Eye (tissue), 1 donor: ENCODE measurements at places on chromosomes 1 and 21.

GRCh38 chr1:29920316-29920715 lies 684.0 kb downstream of the PTPRU start:
- DNase-seq, result no peak

DNA sequence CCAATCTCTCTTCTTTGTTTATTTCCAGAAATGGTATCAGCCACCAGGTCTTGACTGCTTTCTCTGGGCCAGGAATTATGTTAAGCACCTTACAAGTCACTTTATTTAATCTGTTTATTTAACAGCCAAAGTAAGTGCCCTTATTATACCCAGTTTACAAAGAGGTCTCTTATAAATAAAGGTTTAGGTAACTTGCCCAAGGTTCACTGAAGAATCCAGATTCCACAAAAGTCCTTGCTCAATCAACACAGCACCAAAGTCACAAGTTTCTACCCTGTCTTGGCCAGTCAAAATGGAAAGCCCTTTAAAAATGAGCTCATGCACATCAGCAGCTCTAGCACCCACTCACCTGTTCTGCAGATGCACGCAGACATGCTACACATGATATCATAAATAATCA lies 28.0 kb upstream of the ATP1A1 start:
- DNase-seq, result no peak

GRCh38 chr1:224589006-224589405 lies 27.1 kb upstream of the CNIH3 start:
- no peak for DNase-seq

DNA sequence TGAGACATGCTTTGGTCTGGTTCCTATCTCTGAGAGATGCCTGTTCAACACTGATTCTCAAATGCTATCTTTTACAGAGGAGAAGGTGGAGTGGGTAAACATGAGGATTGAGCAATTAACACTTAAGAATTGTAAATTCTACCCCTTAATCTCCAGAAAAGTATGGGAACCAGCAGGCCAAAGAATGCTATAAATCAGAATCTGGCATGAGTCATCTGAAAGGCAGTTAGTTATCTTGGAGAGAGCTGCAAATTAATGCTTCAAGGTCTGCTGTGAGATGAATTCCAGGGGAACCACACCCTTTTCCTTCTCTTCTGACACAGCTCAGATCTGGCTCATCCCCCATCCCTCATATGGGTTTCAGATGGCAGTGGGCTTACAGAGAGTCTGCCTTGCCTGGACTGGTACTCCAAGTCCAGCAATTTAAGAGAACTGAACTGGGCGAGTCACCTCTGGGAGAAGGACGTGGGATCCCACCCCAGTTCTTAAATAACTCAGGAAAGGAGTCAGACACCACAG lies 5.2 kb downstream of the S100A10 start:
- DNase-seq, result peak; percentile 21

DNA sequence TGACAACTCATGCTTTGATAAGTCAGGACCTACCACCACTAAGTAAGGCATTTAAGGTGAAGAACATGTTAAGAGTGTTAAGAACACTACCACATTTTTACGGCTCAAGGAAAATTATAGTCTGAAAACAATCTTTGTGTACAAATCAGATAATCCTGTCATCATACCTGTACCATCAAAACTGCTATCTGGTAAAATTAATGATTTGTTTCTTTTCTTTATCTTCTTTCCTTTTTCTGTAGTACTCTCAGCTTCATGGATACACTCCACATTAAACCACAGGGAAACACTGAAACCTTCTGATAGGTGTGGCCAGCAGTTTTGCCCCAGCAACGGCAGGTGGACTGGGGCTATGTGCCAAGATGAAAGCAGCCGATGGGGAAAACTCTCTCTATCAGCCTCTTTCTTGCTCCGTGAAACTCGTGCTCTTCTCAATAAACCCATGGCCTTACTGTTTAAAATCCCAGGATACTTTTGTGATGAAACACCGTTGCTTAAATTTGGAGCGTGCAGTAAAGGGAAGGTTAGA lies 75.1 kb downstream of the LYST start:
- no peak for DNase-seq
